ENCODE measurements at places on chromosomes 16 and 17. TPM values are rescaled to one million over a fixed set of nuclear protein-coding genes. Genes with fewer than 3 reads are reported as not detected.

Gene TEX14
- under 0.01 TPM for total RNA-seq

Gene KRT9
- total RNA-seq: not detected

Gene CCL18
- under 0.01 TPM for total RNA-seq

Gene TSNAXIP1
- 0.32 TPM for total RNA-seq

Gene GALR2
- total RNA-seq: under 0.01 TPM

Gene KCNH4
- total RNA-seq: not detected

Gene TEDC2
- 6.9 TPM for total RNA-seq

Gene DNAAF1
- not detected for total RNA-seq

DNA sequence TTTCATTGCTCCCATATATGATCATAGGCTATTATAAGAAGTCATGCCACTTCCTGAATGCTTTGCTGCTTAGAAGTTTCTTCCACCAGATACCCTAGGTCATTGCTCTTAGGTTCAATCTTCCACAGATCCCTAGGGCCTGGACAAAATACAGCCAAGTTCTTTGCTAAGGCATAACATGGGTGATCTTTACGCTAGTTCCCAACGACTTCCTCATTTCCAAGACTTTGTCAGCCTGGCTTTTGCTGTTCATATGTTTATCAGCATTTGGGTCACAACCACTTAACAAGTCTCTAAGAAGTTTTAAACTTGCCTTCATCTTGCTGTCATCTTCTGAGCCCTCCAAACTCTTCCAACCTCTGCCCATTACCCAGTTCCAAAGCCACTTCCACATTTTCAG, 20.1 kb upstream of the DLX3 start:
- no peak for DNase-seq

DNA sequence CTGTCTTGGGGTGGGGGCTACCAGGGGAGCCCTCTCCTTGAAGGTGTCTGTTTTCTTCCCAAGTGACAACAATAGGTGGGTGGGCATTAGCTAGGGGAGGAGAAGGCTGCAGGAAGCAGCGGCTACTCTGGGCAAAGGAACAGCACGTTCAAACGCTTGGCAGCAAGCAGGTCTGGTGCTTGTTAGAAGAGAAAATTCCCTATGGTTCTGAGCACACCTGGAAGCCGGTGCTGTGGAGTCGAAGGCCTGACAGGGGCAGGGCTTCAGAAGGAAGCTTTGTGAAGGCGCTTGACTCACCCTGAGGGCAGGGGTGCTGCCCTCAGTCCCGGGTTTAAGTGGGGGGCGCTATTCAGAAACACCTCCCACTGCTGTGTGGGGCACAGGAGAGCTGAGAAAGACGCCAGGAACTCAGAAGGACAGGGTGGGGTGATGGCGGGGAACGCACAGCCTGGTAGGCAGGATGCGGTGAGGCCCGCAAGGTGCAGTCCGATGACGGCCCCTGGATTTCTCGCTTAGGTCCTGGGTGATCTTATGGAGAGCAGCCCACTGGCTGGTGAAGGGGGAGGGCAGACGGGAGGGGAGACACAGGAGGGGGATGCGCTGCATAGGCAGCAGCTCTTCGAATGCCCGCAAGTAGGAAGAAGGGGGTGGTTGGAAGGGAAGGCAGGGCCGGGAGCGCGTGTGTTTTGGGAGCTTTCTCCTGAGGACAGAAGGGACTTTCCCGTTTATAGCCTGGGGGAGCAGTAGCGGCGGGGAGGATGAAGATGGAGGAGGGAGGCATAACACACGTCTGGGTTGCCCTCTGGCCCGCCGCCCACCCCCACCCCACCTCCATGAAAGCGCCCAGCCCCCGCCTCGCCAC, 3.2 kb downstream of the GJD3 start:
- DNase-seq: no peak

DNA sequence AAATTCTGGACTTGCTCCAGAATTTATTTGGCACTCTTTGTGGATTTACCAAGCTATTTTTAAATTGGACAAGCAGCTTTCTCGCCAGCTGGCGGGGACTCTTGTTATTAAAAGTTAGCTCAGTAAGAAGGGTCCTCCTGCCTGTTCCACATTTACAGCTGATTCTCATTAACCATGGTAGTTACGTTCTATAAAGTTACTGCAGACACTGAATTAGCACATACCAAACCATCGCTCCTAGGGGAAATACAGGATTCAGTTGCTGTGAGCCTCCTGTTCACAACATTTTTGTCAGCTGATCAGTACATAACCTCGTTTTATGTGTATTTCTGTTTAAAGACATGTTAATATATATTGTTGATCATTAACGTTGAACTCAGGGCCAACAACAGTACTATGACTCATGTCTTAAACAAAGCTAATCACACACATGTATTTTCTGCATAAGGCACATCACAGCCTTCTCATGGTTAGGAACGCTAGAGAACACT, 4.2 kb downstream of the LDAF1 start:
- peak; percentile 74 for DNase-seq

DNA sequence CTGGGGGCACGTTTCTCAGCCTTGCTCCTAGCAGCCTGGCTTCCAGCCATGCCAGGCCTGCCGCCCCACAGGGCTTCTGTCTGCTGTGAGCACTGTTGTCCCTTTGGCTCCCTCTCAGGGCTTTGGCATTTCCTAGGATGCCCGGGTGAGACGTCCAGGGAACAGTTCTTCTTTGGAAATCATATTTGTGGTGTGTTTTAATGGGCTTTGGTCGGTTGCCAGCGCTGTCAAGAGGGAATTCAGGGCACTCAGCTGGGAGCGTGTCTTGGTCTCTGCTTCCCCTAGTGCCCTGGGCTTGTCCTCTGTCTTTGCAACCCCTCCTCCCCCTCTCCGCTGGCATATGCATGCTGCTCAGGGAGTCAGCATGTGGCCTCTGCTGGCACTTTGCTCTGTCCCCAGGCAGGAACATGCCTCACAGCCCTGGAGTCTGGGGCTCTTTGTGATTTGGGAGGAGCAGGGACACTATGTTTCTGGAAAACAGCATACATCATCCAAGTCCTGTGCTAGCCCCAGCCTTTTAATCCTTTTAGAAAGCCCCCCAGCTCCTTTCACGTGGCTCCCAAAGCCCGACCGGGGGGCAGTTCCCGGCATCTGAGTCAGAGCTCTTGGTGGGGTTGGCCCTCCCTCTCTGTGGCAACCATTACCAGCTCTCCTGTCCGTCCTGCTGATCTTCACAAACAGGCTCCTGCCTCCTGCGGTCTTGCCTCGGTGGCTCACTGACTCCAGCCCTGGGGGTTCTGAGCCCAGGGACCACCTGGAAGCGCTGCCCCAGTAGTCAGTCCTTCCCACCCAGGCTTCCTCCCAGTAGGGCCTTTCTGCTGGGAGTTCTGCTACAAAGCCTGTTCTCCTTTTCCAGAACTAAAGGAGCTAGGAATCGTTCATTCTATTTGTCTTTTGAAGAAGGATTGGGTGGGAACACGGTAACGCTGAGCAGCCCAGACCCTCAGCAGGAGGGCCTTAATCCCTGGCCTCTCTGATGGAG, 26.7 kb downstream of the SAP30BP start:
- peak; percentile 90 for DNase-seq

GRCh38 chr17:50164697-50164988, 1.2 kb upstream of the SGCA start:
- DNase-seq: no peak

DNA sequence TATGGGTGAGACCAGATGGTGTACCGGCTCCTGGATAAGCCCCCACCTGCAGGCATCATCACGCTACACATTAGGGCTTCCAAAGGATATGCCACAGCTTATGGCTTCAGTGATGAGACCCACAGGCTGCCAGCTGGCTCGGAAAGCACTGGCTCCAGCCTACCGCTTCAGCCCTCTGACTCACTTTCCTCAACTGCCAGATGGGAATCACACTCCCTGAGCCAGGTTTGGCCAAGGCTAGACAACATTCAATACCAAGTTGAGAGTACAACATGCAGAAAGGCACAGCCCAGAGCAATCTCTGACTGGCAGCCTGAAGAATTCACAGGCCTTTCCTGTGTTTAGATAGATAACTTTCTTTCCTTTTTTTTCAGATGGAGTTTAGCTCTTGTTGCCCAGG, 10.3 kb downstream of the CENPV start:
- DNase-seq: no peak

- DNase-seq: no peak
Observed at GRCh38 chr16:72188541-72188940, 16.6 kb upstream of the PMFBP1 start.

GRCh38 chr16:29667755-29668154, 4.7 kb downstream of the SPN start:
- no peak for DNase-seq

DNA sequence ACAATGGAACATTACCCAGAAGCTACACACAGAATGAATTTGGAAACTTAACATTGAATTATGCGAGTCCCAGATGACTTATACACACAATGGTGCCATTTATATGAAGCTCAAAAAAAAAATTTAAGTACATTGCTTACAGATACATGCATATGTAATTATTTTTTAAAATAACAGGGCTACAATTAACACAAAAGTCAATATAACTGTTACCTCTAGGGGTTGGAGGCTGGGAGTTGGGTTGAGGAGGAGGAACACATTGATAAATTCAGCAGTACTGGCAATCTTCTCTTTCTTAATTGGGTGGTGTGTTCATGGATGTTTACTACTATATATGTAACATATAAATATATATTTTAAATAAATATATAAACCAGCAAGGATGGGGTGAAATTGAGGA, 1.1 kb downstream of the ZNF23 start:
- DNase-seq: no peak

DNA sequence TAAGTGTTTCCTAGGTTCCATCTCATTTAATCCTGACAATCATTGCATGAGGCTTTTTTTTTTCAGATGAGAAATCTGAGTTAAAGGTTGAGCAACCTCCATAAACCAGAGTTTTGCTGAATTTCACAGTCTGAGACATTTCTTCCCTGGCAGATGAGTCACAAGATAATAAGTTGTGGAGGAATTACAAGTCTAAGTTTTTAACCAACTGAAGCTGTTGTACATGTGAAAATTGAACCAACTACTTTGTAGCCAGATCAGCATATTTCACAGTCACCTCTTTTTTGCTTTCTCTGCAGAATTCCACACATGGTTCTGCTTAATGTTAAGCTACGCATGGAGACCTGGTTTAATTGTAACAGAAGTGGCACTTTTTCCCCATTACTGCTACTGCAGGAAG, 765.6 kb downstream of the CDH11 start:
- DNase-seq: peak; percentile 85

DNA sequence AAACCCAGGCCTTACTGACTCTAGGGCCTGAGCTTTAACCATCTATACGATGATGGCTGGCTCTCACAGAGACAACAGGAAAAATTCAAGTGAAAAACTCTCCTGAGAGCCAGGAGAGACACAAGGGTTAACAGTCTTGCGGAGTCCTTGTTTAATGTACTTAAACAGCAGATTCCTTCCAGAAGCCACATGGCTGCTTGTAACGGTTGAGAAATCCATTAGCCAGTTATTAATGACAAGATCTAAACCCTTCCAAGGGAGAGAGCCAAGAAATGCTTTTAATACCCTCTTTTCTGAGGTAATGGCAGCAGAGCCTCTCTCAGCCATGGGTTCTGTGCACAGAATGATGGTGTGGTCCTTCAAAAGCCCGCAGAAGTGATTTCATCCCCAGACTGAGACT, 5.2 kb upstream of the ALDOA start:
- DNase-seq: peak; percentile 37

GRCh38 chr17:4633643-4634042, 7.8 kb downstream of the ALOX15 start:
- no peak for DNase-seq

GRCh38 chr17:32100971-32101631, 41.2 kb upstream of the RHOT1 start:
- no peak for DNase-seq

GRCh38 chr16:75423723-75424104, 9.6 kb downstream of the CFDP1 start:
- DNase-seq: no peak

- DNase-seq: no peak
Observed at GRCh38 chr17:57929386-57929785, 25.8 kb downstream of the CUEDC1 start.

DNA sequence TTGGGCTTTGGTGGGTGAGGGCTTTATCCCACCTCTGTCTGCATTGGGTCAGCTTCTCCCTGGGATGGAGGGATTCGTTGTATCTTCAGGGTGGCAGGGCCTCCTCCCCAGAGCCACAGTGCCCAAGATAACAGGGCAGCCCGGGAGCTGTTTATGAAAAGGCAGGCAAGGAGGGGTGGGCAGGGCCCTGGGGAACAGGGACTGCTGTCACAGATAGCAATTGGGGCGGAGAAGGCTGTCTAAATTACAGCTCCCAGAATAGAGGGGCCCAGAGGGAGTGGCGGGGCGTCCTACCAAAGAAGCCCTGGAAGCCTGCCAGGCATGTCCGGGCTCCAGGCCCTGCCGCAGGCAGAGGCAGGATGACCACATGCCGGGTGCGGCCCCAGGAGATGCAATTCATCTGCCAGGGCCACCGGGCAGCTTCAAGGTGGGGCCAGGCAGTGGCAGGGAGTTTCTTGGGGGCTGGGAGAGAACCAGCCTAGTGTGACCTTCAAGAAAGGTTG, 18.8 kb upstream of the PHOSPHO1 start:
- DNase-seq: peak; percentile 27

DNA sequence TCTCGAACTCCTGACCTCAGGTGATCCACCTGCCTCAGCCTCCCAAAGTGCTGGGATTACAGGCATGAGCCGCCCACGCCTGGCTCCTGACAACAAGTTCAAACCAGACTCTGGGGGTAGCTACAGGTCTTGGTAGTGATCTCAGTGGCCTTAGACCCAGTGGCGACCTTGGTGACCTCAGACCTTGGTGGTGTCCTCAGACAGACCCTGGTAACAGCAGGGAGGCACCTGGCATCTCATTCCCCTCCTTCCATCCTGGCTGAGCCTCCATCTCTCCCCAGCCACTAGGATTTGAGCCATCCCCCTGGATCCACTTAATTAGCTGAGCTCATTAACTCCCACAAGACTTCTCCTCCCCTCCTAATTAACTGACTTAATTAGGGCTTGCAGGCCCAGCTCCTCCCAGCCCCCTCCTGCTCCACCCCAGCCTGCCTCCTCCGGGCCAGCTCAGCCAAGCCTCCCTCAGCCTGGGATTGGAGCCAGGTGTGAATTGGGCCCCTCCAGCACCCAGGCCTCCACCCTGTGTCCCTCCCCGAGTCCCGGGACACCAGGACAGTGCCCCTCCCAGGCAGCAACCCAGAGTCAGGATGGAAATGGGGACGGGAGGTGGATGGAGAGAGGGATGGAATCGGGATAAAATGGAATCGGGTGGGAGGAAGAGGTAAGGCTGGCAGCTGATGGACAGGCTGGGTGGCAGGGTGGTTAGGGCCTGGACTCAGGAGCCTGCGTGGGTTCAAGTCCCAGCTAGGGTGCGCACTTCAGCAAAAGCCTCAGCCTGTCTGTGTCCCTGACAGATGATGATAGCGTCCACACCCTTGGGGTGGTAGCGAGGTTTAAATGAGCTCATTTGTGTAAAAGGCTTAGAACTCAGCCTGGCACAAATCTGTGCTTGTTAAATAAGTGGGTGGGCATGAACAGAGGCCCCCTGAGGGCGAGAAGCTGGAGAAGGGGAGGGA, 11.2 kb upstream of the SBK1 start:
- no peak for DNase-seq
